ENCODE measurements at places on chromosomes 1 and 21. TPM values are rescaled to one million over a fixed set of nuclear protein-coding genes. Genes with fewer than 3 reads are reported as not detected.
A peak's percentile ranks its signal among the peaks of the same experiment; 100 is the strongest.

Gene APOBEC4
- total RNA-seq, result not detected

Gene AQP10
- total RNA-seq, result not detected

Gene LCE6A
- total RNA-seq, result not detected

Gene SLAMF8
- not detected for total RNA-seq

GRCh38 chr1:171864308-171864707, 23.0 kb downstream of the DNM3 start:
- no peak for DNase-seq

DNA sequence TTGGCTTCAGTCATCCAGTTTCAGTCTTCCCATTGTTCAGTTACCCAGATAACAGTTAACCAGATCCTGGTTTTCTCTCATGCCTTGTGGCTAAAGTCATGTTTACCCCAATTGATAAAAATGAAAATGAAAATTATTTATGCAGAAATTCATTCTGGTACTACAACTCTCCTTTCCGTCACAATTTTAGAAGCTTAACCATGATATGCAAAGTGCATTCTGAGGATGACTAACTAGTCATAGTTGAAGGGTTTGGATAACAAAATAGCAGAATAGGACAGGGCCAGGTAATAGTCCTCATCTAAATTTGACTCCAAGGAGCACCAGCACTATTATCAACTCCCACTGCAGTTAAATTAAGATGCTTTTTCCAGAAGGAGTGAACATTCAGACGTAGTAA, 94.7 kb downstream of the NTMT2 start:
- no peak for DNase-seq

GRCh38 chr1:15515022-15515663, 8.9 kb downstream of the CASP9 start:
- DNase-seq, result no peak

DNA sequence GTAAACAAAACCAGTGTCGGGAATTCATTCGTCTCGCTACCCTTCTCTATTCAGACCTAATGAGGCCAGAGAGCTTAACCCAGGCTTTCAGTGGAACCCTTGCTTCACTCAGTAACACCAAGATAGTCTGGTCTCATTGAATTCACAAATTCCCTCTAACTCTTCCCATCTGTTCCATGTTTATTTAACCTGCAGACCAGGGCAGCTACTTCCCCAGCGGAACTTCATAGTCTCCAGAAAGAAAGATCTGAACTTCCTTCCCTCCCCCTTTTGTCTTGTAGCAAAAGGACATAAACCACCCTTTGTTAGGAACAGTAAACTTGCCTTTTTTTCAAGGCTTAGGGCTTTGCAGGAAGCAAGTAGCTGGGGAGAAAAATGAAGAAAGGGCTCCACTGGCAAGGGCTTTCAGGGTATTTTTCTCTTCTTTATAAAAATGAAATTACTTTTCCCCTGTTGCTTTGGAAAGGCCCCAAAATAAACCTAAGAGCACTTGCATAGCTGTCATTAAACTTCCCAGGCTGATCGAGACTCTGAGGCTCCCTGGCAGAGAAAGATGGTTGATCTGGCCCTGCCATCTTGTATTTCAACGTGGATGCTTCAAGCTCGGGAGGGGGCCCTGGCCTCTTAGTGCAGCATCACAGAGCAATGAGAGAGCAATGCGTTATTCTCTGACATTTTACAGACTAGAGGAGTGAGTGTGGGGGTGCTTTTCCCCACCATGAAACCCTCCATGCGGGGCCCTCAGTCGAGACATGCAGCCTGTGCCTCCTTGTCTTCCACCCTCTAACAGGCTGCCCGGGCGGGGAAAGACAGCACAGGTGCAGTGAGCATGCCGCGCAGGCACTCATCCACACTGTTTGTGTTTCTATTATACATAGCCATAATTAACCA, 30.0 kb downstream of the MIS18A start:
- DNase-seq, result peak; percentile 4

GRCh38 chr1:37901191-37901892, 42.0 kb upstream of the MTF1 start:
- DNase-seq, result no peak

DNA sequence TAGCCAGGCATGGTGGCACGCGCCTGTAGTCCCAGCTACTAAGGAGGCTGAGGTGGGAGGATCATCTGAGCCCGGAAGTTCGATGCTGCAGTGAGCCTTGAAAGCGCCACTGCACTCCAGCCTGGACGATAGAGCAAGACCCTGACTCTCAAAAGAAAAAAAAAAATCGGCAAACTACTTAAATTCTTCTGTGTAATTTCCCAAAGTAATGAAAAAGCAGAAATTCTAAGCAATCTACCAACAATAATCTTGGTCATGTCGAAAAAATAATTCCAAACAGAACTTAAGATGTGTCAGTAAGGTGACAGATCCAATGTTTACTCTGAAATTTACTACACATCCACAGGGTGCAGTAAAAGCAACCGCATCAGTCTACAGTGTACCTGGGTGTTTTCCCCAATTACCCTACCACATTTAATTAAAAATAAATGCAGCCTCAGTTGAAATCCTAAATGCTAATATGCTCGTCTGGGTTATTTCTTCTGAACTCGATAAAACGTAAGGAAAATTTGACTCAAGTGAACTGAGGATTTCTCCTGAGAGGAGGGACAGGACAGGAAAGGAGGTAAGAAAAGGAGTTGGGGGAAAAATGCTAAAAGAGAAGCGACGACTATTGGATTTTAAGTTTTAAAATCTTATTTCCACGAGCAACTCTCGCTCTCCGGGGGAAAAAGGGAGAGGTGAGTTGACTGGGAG, 801 bp downstream of the EPRS1 start:
- no peak for DNase-seq

GRCh38 chr21:22280851-22281250, 1282.6 kb downstream of the NCAM2 start:
- DNase-seq, result no peak

GRCh38 chr21:36097427-36098181, 27.8 kb downstream of the CBR1 start:
- DNase-seq, result no peak
